ENCODE measurements at places on chromosomes 5 and 9.

DNA sequence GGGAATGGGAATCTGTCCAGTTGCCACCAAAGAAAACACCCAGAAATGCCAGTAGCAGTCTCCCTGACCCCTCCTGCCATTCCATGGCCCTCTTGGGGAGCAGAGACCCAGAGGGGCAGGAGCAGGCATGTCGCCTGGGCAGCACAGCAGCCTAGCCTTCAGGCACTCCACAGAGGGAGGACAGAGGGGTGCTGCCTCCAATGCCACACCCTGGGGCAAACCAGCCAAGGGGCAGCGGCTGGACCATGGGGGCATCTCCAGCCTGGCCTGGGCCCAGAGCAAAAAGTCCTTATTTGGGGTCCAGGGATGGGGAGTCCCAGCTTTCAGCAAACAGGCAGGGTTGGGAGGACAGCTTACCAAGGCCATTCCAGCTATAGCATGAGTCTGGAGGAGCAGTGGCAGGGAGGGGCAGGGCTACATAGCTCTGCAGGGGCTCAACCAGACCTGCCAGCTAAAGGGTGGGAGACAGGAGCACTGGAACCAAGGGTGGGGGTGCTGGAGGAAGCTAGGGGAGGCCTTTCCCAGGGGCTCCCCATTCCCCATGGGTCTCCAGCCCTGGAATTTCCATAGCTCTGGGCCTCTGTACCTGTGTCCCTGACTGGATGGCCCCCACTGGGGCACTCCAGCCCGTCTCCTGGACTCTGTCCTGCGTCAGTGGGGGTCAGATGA, 6.7 kb downstream of the BRD3 start:
- no peak for DNase-seq

- DNase-seq: no peak
These were observed 138.7 kb downstream of the DRD1 start for GRCh38 chr5:175305251-175305650.

GRCh38 chr5:156892864-156893263, 42.8 kb downstream of the PPP1R2B start:
- no peak for DNase-seq

- peak; percentile 16 for DNase-seq
These were observed 644 bp downstream of the NIM1K start for GRCh38 chr5:43192558-43193180.

DNA sequence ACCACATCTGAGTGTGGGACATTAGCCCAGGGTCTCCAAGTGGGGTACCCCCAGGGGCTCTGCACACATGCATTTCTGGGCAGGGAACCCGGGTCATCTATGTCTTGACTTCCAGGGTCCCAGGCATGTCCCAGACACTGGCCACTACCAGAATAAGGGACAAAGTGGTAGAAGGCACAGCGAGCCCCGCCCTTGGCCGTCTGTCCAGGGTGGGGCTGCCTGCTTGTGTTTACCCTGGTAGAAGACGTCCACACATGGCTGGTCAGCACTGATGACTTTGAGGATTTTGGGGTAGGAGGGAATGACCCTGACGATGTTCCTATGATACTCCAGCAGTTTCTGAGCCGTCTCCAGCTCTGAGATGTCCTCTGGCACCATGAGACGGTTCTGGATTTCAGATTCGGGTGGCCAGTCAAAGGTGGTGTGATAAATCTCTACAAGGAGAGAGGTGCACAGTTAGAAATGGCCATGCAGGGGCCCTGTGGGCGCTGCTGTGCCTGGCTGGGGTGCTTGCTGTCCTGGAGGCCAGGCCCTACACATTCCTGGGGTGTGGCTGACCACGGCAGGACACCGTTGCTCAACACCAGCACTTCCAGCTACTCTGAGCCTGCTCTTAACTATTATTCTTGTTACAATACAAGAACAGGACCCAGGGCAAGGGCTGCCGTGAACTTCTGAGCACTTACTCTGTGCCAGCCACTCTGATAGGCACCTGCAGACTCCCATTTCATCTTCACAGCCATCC, 51.3 kb downstream of the AK8 start:
- no peak for DNase-seq

DNA sequence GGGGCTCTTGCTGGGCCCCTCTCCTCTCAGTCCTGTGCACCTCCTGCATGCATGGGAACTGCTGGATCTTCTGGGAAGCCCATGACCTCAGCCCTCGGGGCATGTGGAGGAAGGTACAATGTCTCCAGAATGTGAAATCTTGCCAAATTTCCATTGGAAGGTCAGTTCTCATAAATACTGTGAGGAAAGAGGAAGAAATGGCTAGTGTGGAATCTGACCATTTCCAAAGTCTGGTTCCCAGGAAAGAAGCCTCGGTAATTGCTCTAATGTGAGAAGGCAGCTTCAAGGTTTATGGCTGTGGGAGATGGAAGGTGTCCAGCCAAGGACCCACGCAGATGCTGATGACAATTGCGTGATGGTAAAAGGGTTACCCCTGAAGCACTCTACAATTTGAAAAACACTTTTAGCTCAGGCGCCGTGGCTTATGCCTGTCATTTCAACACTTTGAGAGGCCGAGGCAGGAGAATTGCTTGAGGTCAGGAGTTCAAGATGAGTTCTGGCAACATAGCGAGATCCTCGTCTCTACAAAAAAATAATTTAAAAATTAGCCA, 8.1 kb upstream of the IL17B start:
- DNase-seq: peak; percentile 53

GRCh38 chr9:128293091-128293490, 17.0 kb downstream of the SWI5 start:
- no peak for DNase-seq

DNA sequence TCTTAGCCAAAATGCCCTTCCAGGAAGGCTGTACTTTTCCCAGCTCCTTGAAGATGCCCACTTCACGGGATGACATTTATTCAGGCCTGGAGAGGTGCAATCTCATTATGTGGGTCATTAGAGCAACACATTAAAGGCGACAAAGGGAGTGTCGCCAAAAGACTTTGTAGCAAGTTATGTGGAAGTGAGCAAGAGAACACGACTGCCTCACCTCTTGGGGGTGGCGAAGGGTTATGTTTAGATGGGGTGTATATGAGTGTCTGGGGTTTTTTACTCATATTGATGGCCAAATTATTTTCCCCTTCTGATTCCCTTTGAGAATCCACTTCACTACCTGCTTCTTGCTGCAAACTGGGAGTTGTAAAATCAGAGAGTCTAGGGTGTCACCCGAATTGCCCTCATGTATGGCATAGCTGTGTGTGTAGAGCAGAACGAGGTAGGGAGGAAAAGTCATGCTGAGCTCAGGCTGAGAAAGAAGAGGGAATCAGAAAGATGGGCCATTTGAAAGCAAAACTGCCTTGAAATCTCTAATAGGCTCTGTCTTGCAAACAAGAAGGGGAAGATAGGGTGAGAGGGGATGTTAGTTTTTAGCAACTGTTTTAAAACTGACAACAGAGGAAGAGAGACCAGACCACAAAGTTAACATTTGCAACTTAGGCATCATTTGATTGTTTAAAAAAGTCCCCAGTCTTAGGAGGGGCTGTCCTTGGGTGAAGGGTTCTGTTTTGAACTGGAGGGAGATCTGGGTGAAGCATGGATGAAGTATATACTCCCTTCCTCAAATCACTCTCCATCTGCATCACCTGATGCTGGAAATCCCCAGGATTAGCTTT, 97.1 kb upstream of the IL12B start:
- DNase-seq: no peak

DNA sequence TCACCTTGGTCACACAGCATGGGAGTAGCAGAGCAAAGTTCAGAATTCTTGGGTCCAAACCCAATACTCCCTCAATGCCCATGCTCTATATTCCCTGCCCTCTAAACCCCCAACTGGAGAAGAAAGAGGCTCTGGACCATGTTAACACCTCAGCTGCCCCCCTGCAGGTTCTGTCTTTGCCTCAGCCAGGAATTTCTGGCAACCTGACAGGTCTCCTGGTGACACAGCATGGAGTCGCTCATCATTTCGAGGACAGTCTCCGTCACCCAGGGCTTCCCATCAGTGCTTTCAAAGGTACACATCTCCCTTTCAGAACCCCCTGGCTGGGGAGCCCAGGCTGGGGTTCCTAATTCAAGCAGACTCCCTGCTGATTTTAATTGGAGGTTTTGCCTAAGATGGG, 189.5 kb downstream of the BRINP1 start:
- DNase-seq: no peak

GRCh38 chr9:115285836-115286235, 167.9 kb upstream of the TNC start:
- no peak for DNase-seq

GRCh38 chr9:128909859-128910258, 10.9 kb upstream of the PHYHD1 start:
- DNase-seq: no peak

DNA sequence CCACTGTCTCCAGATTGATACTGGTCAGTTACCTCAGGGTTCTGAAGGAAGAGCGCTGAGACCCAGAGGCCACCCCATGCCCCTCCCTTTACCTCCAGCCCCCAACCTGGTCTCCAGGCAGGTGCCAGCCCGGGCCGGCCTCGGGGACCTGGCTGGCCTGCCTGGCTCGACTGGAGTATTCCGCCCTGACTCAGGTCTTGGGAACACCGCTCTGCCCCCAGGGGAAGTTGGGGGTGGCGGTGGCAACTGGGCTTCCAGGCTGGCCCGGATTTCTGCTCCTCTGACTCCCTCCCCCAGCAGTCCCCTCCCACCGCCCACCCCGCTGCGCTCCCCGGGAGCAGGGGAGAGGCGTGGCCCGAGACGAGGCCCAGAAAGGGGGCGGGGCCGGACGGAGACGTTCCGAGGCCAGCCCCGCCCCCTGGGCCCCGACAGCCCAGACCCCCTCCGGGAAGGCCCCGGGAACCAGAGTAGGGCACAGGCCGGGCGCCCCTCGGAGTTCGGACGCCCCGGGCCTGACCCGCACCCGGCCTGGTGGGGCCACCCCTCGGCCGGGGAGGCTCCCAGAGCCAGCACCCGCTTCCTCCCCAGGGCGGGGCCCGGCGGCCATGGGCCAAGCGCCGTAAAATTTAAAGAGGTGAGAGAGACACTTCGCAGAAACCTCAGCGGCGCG, 82.5 kb upstream of the ZBTB43 start:
- no peak for DNase-seq

- no peak for DNase-seq
These were observed 36.6 kb upstream of the KCNMB1 start for GRCh38 chr5:170425731-170426130.

DNA sequence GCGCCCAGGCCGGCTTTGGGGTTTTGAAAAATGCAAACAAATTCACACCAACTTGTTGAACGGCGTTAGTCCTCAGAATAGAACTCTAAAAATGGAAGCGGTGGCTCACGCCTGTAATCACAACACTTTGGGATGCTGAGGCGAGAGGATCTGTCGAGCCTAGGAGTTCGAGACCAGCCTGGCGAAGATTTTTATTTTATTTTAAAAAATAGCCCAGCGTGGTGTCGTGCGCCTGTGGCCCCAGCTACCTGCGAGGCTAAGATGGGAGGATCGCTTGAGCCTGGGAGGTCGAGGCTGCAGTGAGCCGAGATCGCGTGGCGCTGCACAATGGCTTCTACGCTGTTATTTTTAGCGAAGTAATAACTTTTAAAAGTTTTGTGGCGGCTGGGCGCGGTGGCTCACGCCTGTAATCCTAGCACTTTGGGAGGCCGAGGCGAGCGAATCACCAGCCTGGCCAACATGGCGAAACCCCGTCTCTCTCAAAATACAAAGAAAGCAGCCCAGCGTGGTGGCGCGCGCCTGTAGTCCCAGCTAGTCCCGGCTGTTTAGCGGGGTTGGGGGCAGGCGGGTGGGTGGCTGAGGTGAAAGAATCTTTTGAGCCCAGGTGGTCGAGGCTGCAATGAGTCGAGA, 694 bp upstream of the PLIN2 start:
- DNase-seq: peak; percentile 32

DNA sequence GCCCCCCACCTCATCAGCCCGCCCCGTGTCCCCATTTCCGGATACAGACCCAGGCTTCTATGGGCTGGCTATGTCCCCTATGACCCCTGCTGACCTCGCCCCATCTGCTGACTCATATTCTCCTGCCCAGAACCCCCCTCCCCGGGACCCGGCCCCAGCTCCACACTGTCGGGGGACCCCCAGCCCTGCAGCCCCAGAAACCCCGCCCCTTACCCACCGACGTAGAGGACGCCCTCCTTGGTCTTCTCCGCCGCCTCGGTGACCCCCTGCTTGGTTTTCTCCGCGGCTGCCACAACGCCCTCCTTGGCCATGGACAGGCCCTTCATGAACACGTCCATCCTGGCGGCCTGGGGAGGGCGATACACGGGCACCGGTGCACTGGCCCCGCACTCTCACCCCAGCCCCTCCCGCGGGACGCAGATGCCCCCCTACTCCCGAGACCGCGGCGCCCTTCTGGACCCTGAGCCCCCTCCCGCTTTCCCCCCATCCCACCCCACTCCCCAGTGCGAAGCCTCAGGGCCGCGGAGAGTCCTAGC, 949 bp downstream of the SNCB start:
- DNase-seq: no peak

DNA sequence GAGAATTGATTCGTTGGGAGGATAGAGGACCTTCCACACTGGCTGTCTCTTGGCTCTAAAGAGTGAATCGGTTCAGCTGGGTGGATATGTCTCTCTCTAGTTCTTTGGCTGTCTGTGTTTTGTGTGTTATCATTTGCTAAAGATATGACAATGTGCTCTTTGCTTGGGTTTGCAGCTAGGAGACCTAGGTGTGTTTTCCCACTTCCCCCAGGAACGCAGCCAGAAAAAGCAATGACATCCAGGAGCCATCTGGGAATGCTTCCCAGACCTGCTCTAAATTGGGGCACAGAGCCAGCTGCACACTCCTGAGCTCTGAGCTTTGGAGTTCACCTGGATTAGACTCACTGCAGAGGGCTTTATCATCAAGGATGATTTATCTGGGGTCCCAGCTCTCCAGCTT, 12.8 kb upstream of the PDZD2 start:
- DNase-seq: no peak

DNA sequence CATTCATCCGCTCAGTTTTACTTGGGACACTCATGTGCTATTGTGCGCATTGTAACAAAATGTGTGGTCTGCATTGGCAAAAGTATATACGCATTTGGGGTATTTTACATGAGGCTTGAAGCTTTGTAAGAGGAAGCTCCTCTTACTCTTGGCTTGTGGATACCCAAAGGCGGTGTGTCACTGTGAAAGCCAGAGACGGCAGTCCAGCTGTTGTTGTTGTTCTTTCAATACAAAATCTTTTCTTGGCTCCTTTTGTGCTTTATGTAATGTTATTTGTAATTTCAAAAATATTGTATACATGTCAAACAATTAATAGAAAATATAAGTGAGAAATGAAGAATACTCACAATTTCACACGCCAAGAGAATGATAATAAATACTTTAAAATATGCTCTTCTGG, 128.3 kb upstream of the MOCS2 start:
- no peak for DNase-seq

DNA sequence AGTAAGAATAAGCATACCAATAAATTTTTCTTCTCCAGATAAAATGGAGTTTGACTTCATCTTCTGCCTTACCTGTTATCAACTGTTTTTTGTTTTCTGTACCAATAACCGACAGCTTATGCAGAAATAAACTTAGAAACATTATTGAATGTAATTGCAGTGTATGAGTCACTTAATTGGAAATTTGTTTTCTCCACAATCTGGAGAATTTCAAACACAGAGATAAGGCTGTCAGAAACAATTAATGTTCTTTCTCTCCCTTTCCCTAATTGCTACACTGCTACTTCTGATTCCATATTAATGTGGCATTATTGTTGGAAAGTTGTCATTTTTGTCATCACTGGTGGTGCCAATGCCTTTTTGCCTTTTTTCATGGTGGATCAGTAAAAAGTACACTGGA, 180.3 kb downstream of the SLCO4C1 start:
- DNase-seq: no peak

- no peak for DNase-seq
These were observed 283.9 kb downstream of the GADD45G start for GRCh38 chr9:89888677-89889076.
